ENCODE measurements at places on chromosomes 6 and 20.

DNA sequence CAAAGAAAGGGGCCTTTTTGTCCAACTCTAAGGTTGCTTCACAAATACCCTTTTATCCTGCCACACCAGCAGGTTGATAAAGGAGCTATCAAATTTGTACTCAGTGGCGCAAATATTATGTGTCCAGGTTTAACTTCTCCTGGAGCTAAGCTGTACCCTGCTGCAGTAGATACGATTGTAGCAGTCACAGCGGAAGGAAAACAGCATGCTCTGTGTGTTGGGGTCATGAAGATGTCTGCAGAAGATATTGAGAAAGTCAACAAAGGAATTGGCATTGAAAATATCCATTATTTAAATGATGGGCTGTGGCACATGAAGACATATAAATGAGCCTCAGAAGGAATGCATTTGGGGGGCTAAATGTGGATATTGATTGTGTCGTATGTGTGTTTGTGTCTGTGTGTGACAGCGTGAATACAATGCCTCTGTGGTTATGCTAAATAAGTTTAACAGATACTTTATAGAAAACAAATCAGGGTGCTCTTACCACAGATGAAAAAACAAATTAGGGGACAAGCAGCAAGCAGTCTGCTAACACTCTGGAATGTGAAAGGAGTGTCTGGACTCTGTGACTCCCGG is 33.6 kb downstream of the HM13 start:
- DNase-seq = no peak

DNA sequence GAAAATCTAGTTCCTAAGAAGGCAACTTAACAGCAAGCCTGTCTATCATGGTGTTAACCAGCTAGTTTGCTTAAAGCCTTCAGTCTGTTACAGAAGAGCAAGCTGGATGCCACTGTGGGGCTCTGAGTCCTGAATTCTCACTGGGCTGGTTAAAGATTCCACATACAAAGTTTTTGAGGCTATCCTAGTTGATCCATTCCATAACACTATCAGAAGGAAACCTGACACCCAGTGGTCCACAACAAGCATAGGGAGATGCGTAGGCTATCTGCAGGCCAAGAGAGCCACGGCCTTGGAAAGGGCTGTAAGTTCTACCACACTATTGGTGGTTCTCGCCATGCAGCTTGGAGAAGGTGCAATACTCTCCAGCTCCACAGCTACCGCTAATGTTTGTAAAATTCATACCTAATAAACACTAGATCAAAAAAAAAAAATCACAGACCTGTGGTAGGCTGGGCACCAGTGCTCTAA is 420 bp upstream of the MCCD1 start:
- peak; percentile 26 for DNase-seq

DNA sequence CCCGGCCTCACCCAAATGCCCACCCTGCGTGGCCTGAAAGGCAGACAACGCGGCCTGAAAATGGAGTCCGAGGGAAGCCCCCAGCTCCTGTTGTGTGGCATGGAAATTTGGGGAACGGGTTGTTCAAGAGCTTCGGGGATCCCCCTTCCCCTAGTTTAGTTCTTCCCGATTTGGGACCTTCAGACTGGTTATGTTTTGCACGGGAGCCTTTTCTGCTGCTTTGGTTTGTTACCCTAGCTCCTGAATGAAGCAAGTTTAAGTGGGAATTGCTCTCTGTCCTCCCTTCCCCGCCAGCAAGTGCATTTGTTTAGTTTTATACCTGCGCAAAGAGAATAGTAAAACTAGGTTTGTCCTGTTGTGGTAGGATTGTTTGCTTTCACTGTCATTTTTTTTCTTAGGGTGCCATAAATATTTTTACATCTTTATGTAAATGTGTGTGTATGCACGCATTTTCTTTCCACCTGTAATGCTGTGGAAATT is 604 bp downstream of the SH3BGRL2 start:
- DNase-seq = peak; percentile 86

DNA sequence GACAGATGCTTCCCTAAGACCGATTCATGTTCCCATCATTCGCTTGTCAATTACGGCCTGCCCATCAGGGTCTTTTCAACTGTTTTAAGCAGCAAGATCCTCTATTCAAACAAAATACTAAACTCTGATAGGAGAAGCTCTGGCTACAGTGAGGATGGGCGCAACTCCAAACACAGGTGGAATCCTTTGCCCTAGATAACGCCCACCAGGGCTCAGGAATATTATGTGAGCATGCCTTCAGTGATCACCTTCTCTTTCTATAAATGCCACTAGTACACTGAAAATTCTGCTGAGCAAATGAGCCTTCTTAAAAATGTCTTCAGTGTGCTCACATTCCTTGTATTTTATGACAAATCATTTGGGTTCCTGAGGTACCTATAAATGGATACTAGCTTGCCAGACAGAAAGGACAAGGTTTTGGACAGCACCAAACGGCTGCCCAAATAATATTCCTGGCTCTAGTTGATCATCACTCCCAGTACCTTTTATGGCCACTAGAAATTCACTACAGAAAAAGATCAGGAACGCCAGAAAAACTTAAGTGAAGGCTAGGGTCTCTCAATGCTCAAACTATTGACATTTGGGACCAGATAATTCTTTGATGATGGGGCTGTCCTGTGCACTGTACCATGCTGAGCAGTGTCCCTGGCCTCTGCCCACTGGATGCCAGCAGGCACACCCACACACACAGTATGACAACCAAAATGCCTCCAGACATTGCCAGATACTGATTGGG is 13.1 kb downstream of the ZNF217 start:
- DNase-seq = no peak

DNA sequence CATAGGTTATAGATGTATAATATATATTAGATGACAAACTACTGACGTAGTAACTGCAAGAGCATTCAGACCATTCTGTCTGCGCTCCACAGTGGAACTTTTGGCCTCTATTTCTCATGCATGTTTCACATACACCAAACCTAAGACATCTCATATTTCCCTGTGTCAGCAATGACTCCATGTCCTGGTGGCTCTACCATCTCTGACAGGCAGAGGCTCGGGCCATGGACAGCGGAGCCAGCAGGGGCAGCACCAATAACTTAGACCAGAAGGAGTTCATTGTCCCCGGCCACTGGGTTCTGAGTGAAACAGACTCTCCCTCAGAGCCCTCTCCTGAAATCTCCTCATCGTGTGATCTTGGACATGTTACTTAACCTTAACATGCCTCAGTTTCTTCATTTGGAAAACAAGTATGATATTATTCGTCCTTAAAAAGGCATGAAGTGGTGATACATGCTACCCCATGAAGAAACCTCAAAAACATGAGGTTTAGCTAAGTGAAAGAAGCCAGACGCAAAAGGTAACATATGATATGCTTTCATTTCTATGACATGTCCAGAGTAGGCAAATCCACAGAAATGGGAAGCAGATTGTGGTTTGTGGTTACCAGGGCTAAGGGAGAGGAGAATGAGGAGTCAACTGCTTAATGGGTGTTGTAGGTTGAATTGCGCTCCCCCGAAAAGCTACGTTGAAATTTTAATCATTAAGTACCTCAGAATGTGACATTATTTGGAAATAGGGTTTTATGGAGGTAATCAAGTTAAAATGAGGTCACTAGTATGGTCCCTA is 564.0 kb upstream of the JARID2 start:
- no peak for DNase-seq

- DNase-seq = no peak
These were observed 134.7 kb downstream of the PACRG start for GRCh38 chr6:162862462-162862861.

DNA sequence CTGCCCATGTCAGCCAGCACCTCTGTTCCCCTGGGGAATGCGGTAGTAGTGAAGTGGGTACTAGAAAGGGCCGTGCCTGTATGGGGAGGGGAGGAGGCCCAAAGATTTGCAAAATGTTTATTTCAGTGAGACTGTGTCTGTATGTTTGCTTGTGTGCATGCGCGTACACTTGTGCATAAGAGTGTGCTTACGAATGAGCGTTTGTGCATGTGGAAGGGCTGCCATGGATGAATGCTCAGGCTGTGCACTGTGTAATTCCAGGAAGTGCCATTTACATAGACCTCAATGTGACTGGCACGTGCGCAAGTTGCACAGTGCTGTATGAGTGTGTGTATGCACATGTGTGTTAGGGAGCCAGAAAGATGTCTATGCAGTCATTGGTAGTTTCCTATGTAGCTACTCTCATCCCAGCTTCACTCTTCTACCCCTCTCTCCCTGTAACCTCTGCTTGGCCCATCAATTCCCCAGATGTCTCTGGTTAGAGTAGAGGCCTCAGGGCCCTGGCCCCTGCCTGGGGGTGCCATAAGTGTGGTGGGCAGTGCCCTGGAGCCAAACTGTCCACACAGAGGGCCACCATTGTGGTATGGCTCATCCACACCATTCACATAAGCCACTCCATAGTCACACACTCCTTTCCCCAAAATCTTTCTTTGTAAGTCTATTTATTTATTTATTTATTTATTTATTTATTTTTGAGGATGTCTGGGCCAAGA is 26.8 kb upstream of the SLC22A7 start:
- DNase-seq = peak; percentile 24

GRCh38 chr6:64644024-64644423 is 1008.4 kb downstream of the PHF3 start:
- peak; percentile 95 for DNase-seq

DNA sequence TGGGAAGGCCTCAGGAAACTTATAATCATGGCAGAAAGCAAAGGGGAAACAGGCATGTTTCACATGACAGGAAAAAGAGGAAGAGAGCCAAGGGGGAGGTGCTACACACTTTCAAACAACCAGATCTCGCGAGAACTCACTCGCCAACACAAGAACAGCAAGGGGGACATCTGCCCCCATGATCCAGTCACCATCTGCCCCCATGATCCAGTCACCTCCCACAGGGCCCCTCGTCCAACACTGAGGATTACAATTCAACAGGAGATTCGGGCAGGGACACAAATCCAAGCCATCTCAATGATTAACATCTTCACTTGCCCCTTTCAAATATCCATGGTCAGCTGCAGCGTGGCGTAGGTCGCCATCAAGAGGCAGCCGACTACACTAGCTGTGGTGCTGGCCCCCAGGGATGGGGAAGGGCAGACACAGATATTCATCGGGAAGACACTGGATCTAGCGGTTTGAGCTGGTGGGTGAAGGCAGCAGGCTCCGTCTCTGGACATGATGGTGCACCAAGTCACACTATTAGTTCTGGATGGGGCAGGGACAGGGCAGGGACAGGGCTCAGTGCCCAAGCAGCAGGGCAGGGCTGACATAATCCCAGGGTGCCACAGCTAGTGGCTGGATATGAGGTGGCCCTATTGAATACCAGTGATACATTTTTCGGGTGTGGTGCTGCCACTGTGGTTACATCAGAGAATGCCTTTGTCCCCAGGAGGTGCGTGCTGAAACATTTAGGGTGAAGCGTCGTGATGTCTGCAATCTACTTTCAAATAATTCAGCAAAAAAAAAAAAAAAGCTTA is 31.6 kb downstream of the TUBB2B start:
- peak; percentile 46 for DNase-seq

DNA sequence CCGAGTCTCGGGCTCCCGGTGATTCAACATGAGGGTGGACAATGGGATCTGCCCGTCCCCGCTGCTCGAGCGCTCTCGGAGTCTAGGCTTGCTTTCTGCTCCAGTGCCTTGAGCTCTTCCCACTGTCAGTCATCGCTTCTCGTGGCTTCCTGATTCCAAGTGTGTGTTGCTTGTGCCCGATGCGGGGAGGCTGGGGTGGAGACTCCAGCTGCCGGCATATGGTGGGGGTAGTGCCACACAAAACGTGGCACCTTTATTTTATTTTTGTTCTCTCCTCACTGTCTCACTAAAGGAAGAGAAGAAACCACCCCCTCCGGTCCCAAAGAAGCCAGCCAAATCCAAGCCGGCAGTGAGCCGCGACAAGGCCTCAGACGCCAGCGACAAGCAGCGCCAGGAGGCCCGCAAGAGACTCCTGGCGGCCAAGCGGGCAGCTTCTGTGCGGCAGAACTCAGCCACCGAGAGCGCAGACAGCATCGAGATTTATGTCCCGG is 14.8 kb upstream of the MYL9 start:
- no peak for DNase-seq

DNA sequence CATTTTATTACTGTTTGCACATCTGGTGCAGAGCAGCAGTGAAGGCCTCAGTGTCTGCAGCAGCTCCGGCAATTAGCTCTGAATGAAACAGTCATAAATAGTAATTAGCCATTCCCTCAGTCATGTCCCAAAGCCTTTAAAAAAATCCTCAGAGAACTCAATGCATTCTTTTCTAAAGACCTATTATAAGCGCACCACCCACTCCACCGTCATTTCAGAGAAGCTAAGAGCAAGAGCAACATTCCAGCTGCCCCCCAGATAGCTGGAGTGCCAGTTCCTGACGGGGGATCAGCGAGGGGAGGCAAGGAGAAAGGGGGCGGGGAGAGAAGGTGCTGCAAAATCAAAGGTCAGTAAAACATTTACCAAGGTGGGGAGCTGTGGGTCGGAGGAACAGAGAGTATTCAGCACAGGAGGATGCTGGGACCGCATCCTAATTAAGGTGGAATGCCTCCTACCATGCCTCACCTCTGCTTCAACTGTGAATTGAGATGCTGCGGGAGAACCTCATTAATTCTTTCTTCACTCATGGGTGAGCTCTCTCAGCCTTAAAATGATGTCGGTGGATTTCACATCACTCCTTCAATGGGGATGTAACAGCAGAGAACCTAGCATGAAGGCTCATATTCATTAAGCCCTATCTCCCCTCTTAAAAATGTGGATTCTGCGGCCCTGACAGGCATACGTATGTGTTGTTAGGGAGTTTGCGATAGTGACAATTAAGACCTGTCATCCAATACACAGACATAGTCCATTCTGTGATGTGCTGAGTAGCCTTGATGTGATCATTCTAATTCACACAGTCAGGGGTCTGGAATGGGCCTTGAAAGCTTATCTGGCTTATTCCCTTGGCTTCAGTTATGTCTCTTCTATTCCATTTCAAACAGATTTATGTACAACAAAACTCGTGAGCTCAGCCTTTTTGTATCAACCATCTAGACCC is 469.5 kb upstream of the NRSN1 start:
- peak; percentile 99 for DNase-seq

GRCh38 chr20:50371878-50372769 is 138.1 kb upstream of the PTPN1 start:
- DNase-seq = peak; percentile 40

DNA sequence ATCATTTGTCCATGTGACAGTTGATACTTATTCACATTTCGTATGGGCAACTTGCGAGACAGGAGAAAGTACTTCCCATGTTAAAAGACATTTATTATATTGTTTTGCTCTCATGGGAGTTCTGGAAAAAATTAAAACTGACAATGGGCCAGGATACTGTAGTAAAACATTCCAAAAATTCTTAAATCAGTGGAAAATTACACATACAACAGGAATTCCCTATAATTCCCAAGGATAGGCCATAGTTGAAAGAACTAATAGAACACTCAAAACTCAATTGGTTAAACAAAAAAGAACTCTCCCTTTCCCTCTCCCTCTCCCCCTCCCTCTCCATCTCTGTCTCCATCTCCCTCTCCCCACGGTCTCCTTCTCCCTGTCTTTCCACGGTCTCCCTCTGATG is 19.4 kb upstream of the EIF2S2 start:
- DNase-seq = no peak

All from NCI-H69 (cell line).